ENCODE measurements at places on chromosomes 3 and 15. TPM values are rescaled to one million over a fixed set of nuclear protein-coding genes. Genes with fewer than 3 reads are reported as not detected.
A peak's percentile ranks its signal among the peaks of the same experiment; 100 is the strongest.

- no peak for DNase-seq
Observed at GRCh38 chr3:180870008-180870699, 42.3 kb upstream of the FXR1 start.

- peak; percentile 52 for DNase-seq
Observed at GRCh38 chr15:78179906-78180305, 30.7 kb downstream of the IDH3A start.

Gene KNG1
- not detected for total RNA-seq

Gene FBXW12
- total RNA-seq, result not detected

DNA sequence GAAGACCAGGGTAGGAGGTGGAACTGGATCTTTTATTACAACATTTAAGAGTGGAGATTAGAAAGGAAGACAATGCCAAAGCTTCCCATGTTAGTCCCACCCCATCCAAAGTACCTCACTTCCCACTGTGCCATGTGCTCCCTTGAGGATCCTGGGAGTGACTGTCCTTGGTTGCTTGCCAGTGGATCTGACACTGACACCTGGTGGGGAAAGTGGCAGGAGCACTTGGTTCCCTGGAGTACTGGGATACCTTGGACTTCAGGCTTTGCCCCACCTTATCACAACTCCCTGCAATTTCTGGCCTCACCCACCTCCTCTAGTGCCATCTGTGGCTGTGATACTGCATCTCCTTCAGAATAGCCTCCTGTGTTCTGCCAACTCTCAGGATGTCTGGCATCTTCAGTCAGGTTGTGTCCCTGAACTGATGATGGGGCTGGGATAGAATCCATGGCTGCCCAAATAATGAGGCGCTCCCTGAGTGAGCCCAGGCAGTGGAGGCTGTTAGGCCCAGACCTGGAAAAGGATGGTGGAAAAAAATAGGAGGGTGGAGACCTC lies 1.3 kb downstream of the ELL3 start:
- DNase-seq, result no peak

DNA sequence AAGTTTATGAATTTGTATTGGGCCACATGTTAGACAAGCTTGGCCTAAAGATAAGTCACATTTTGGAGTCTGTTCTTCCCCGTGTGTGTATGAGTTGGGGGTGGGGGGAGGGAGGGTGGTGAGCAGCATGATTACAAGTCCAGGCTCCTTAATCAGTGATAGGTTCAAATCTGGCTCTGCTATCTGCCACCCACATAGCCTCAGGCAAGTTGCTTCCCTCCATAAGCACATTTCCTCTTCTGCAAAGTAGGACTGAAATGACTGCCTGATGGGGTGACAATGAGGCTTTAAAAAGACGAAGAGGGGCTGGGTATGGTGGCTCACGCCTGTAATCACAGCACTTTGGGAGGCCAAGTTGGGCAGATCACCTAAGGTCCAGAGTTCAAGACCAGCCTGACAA lies 1.1 kb upstream of the SPATA12 start:
- no peak for DNase-seq

Gene SLC6A20
- 2.9 TPM for total RNA-seq

Gene ACKR2
- 7.9 TPM for total RNA-seq

Gene CDCP1
- 27.5 TPM for total RNA-seq

Gene GOLGA8T
- 1.5 TPM for total RNA-seq

Gene ABI3BP
- total RNA-seq, result 91.1 TPM

- DNase-seq, result no peak
Observed at GRCh38 chr3:18447720-18448119, 22.6 kb upstream of the SATB1 start.

Gene SERPINI2
- not detected for total RNA-seq

GRCh38 chr3:50264383-50264963 lies 4.5 kb upstream of the SEMA3B start:
- no peak for DNase-seq

Gene GPD1L
- 57.5 TPM for total RNA-seq

DNA sequence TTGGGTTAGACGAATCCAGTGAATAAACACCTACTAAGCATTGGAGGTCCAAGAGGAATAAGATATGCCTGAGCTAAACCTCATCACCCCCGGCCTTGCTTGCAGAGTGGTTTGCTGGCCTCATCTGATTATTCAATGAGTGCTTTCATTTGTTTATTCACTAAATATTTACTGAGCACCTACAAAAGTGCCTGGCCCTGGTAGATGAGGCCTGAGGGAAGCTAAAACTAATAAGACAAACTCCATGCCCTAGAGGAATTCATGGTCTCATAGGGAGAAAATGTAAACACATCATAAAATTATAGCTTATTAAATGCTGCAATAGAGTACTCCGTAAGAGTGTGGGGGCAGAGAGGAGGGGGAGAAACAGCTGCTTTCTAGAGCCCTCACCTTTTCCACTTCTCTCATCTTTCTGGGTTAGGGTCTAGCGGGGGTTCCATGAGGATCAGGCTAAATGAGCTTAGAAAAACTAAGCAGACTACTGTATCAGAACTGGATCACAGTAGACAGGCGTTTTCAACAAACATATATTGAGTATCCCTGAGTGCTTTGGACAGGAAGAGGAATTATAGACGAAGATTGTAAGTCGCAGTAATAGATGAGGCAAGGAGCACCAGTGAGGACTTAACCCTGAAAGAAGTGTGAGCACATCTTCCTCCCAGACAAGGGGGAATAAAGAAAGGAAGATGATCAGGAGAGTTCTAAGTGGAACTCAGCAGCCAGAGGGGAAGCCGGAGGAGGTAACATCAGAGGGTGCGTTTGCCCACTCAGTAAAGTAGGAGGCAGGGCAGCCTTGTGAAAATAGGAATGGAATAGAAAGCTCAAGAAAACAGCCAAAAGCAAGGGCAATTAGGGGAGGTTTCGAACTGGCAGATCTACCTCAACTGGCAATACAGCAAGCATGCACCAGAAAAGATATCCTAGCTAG lies 31.5 kb upstream of the LAMP3 start:
- DNase-seq, result no peak

GRCh38 chr3:10941972-10942371 lies 50.6 kb upstream of the SLC6A1 start:
- DNase-seq, result no peak

DNA sequence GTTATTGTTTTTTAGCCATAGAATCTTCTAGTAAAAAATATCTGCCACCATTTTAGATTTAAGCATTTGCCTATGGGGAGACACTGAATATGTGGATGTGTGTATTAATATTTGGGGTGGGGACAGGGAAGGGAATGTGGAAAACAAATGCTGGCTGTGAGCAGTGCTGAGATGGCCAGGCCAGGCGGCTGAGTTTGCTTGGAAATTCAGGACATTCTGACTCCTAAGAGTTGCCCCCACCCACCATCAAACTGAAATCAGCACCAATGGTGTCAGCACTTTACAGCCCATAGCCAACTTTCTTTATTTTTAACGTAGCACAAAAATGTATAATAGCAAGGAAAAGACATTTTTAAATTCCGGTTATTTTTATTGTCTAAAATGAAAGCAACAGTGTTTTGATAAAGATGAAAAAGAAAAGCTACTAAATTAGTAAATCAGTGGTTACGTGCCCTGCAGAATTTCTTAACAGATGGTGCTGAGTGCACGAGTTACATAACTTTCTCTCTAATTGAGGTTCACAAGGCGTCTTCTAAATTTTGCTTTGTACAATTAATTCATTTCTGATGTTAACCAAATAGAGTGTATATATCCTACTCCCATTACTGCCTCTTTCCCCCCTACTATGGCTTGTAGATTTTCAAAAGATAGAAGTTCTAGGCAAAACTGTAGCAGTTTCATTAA lies 34.0 kb downstream of the B3GALNT1 start:
- no peak for DNase-seq

GRCh38 chr3:4546346-4547178 lies 53.4 kb downstream of the ITPR1 start:
- no peak for DNase-seq

GRCh38 chr15:71699977-71700376 lies 110.4 kb upstream of the NR2E3 start:
- DNase-seq, result no peak

DNA sequence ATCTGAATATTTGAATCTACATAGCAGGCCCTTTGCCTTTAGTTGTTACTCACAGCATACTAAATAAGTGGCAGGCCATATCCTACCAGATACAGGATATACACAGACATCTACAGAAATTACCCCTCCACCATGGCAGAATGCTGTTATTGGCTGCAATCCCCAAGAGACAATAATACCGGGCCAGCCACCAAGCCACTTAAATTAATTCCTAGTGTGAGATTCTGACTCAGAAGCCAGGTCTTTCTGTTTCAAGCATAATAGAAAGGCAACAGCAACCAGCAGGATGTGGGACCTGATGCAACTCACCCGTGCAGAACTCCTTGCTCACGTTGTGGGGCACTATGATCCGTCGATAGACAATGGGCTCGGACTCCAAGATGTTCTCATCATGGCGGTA lies 39.8 kb downstream of the CLK3 start:
- no peak for DNase-seq

DNA sequence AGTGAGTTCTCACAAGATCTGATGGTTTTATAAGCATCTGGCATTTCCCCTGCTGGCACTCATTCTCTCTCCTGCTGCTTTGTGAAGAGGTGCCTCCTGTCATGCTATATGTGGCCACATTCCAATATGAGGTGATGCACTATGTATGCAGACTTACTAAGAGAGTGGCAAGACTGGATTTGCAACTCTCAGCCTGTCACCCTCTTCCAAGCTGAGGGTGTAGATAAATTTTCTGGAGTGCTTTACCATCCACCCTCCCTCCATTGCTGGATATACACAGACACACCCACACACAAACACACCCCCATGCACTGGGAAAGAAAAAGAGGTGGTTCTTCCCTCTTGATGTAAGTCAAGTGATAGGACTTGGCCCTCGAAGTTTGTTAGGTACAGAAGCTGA lies 30.2 kb upstream of the CHMP2B start:
- no peak for DNase-seq

Gene VGLL3
- 17.7 TPM for total RNA-seq

DNA sequence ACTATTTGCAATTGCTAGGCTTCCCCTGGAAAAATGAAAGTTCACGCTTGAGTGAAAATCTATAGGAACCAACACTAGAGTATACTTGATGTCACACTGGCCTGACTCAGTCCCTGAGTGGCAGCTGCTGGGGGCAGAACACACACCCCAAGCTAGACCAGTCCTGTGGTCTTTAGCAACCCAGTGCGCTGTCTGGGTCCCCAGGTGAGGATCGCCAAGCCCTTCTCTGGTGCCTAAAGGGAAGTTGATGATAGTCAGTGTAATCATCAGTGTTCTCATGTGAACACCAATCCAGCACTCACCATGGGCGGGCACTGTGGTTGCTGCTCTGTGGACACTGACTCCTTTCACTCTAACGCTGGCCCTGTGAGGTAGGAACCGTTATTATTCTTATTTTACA lies 11.2 kb downstream of the ALDH1A3 start:
- no peak for DNase-seq

DNA sequence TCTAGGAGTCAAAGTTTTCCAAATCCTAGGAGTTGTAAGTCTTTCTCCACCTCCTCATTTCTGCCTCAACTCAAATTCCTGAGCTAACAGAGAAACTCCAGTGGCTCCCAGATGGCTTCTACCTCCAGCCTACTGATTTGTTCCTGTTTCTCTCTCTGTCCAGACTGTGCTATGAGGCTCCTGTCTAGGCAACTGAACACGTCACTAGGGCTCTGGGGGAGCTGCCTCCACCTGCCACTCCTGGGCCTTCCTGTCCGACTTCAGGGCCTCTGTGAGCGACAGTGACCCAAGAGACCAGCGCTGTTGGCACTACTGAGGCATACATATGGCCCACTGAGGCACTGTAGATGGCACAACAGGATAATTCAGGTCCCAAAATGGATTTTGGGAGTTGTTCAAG lies 71.4 kb downstream of the EXOG start:
- DNase-seq, result no peak

GRCh38 chr15:65388306-65389080 lies 10.7 kb upstream of the IGDCC3 start:
- no peak for DNase-seq

Gene ACTRT3
- 1.7 TPM for total RNA-seq

Gene ACTC1
- total RNA-seq, result 15.0 TPM

GRCh38 chr15:39451121-39451688 lies 129.7 kb upstream of the THBS1 start:
- no peak for DNase-seq

Gene FGF7
- 137 TPM for total RNA-seq

Gene GTF2A2
- total RNA-seq, result 36.8 TPM

DNA sequence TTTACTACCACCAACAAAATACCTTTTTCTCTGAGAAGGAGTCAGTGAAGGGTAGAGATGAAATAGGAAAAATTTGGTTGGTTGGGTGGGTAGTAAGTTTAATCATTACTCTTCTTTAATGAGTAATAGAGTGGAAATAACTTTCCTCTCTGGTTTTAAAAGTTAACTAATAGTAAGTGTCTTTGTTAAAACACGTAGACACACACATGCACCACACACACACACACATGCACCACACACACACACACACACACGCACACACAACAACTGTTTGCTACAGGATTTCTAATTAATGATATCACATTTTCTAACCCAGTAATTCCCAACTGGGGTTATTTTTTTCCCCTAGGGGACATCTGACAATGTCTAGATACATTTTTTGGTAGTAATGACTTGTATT lies 84.1 kb downstream of the CHL1 start:
- DNase-seq, result no peak

- DNase-seq, result no peak
Observed at GRCh38 chr3:53800041-53800906, 45.9 kb downstream of the CHDH start.

- no peak for DNase-seq
Observed at GRCh38 chr3:187198490-187198889, 1.2 kb downstream of the RTP1 start.

DNA sequence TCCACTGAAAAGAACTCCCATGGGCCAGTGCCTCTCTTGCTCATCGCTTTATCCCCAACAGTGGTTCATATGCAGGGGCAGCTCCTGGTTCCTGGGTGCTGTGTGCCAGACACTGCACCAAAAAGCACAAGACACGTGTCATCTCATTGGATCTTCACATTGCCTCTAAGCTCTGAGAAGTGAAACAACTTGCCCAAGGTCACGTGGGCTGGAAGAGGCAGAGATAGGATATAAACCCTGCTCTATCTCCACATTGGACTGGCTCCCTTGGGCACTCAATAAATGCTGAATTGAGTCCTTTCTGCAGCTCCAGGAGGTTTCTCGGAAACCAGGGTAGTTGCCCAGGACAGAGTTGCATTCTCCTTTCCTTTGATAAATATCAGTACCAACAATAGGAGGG lies 88.1 kb downstream of the SRGAP3 start:
- DNase-seq, result no peak

Gene CCDC39
- total RNA-seq, result not detected

Gene SAMMSON
- total RNA-seq, result not detected

GRCh38 chr3:98962189-98962930 lies 60.9 kb upstream of the DCBLD2 start:
- DNase-seq, result no peak

GRCh38 chr15:76208084-76208785 lies 103.0 kb downstream of the ETFA start:
- DNase-seq, result peak; percentile 67

- DNase-seq, result no peak
Observed at GRCh38 chr3:61136191-61136590, 115.1 kb downstream of the FHIT start.

- DNase-seq, result no peak
Observed at GRCh38 chr3:73557986-73558726, 66.6 kb downstream of the PDZRN3 start.

GRCh38 chr3:11726146-11726545 lies 82.4 kb upstream of the VGLL4 start:
- no peak for DNase-seq

Gene IMPG2
- total RNA-seq, result 0.25 TPM

GRCh38 chr3:119548341-119548740 lies 11.1 kb downstream of the CD80 start:
- DNase-seq, result no peak

- no peak for DNase-seq
Observed at GRCh38 chr15:65376767-65377104, 1.1 kb downstream of the IGDCC3 start.

Data from vagina (tissue), 2 donors.